ENCODE measurements at places on chromosomes 5 and 9.

- peak; percentile 21 for DNase-seq
Measured at GRCh38 chr5:142690667-142691066, 4.8 kb upstream of the FGF1 start.

DNA sequence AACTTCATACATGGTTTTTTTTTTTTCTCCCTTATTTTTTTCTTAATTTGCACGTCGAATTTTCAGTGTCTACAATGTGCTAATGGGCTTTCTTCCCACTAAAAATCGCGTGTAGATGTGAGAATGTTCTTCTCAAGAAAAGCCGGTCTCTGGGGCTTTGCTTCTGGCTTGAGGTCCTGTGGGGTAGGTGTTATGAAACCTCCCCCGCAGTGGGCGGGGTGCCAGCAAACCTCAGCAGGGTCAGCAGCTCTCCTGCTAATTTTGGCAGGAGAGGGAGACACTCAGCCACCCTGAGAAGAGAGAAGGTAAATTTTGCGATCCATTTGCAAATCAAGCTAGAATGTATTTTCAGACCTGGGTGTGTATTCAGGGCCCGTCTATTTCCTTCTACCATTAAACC is 59.9 kb downstream of the NPR3 start:
- no peak for DNase-seq

- no peak for DNase-seq
Measured at GRCh38 chr5:135184646-135185045, 150.6 kb upstream of the PITX1 start.

GRCh38 chr5:123708074-123708806 is 196.3 kb downstream of the CSNK1G3 start:
- no peak for DNase-seq

GRCh38 chr9:110028271-110028670 is 179.7 kb downstream of the C9orf152 start:
- DNase-seq, result no peak

GRCh38 chr9:76701441-76702039 is 62.7 kb upstream of the PCA3 start:
- no peak for DNase-seq

GRCh38 chr5:132469380-132470009 is 21.1 kb downstream of the IRF1 start:
- DNase-seq, result no peak

DNA sequence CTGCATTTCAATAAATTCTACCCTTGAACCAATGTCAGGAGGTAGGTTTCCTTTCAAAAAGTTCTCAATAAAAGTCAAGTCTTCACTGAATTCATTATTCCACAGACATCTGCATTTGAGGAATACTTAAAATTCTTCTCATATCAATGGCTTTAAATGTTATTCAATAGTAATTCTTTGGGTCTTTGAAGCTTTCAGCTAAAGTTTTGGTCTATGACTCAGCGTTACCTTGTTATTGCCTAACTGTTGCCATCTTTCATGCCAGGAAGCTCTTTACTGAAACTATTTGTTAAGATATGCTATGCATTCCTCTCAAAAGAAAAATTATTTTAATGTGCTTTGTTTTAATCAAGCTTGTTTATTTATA is 170.5 kb downstream of the NNT start:
- DNase-seq, result no peak

DNA sequence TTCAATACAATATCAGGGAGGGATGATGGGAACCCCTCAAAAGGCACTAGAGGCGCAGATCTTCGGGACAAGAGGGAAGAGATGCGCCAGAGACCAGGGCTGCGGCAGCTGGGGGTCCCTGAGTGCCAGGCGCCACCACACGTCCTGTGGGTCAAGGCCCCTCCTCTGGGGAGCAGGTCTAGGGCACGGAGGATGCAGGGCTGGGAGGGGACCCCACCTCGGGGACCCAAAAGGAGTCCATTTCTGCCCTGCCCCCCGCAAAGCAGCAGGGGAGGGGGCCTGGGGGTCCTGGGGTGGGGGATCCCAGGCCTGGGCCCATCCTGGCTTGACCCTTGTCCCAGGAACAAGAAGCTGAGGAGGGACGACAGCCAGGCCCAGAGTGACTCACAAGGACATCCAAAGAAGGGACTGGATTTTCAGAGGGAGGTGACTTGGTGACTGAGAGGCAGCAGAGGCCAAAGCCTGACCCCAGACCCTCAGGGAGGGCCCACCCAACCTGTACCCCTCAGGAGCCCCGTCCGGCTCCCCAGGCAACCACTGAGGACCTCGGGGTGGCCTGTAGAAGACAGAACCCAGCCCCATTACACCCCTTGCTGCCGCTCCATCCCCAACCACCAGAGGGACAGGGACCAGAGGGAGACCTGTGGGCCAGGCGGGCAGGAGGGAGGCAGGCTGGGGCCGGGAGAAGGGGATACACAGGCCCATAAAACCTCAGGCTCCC is 54.2 kb downstream of the LRSAM1 start:
- peak; percentile 89 for DNase-seq

DNA sequence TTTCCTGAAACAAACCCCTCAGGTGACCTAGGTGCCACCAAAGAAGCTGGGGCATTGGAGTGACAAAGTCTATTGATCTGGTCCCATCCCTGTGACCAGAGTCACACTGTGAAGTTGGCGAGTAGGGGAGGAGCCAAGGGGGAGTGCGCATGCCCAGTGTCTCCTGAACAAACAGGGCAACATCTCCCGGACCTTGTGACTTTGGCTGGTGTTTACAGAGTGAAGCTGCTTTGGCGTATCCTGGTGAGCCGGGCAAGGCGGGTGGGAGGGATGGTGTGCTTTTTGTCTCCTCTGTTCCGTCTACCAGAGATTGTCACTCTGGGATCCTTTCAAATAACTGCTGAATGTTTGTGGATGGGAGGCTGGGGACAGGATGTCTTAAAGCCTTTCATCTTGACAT is 204.5 kb downstream of the HSPA4 start:
- DNase-seq, result no peak

GRCh38 chr9:109253637-109254284 is 67.1 kb downstream of the EPB41L4B start:
- DNase-seq, result peak; percentile 42

- DNase-seq, result no peak
Measured at GRCh38 chr9:29796291-29796952, 2223.1 kb upstream of the C9orf72 start.

DNA sequence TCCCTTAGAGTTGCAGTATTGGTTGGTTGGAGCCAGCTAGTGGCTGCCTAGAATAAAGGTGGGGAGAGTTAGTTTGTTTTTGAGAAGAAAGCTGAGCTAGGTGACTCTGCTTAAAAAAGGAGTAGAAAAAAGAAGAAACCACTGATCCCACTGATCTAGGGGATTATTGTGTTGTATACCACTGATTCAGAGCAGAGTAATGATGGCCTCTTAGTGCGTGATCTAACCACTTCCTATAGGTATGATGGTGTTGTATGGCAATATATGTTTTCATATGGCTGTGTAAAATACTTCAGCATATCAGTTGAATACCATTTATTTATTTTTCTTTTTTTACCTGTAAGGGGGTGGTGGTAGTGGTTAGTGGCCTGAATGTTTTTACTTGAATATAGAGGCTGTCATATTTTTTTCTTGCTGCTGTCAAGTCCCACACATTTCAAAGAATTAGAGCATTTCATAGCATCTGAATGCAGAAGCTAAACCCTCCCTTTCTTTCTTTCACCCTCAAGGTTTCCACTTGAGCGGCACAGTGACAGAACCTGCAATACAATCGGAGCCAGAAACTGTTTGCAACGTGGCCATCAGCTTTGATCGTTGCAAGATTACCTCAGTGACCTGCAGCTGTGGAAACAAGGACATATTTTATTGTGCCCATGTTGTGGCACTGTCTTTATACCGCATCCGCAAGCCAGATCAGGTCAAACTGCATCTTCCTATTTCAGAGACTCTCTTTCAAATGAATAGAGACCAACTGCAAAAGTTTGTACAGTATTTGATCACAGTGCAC is 140.3 kb downstream of the ZSWIM6 start:
- no peak for DNase-seq

GRCh38 chr5:32630867-32631491 is 45.6 kb downstream of the SUB1 start:
- no peak for DNase-seq

- peak; percentile 89 for DNase-seq
Measured at GRCh38 chr9:137078701-137079400, 1.5 kb downstream of the UAP1L1 start.

GRCh38 chr5:55035480-55035879 is 11.4 kb downstream of the GZMK start:
- no peak for DNase-seq

DNA sequence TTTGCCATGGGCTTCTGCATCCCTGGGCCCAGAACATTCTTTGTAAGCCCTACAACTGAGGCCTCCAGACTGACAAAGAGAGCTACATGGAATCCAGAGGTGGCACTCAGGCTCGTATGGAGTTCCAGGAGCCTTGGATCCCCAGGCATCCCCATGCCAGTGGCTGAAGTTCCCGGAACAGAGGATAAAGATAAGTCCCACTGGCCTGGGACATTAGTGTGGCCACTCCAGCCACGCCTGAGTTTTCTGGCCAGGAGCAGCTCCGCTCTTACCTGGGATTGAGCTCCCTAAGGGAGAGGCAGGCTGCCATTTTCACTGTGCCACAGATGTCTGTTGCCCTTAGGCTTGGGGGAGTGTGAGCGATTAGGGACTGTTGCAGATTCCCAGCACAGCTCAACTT is 656.3 kb upstream of the FAM174A start:
- DNase-seq, result peak; percentile 42

DNA sequence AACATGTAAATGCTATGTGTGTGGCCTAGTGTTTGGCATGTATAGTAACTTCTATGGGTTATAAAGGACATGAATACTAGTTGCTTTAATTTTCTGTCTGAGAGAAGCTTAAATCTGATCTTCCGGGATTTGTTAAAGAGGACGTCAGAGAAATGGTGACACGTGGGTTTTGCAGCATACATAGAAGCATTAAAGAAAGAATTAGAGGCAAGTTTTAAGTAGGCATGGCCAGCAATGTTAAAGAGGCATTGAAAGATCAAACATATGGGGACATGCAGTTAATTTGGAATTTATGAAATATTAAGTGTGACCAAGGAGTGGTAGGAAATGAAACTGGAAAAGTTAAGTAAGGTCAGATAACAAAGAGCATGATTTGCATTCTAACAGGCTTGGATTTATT is 311.4 kb upstream of the RIOK2 start:
- DNase-seq, result no peak

- no peak for DNase-seq
Measured at GRCh38 chr5:76528547-76529331, 94.5 kb downstream of the F2RL2 start.

- no peak for DNase-seq
Measured at GRCh38 chr5:111999286-111999685, 242.3 kb upstream of the NREP start.

DNA sequence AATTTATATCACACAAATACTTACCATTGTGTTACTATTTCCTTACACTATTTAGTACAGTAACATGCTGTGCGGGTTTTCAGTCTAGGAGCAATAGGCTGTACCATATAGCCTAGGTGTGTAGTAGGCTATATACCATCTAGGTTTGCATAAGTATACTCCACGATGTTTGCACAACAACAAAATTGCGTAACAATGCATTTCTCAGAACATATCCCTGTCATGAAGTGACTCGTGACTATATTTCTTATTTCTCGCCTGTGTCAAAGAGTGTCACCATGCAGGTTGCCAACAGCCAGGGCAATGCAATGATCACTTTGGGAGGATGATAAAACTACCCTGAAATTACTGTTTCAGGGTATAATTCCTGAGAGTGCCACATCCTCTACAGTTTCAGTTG is 65.6 kb upstream of the CD180 start:
- DNase-seq, result no peak

GRCh38 chr5:113201715-113202114 is 225.1 kb downstream of the DCP2 start:
- peak; percentile 49 for DNase-seq

GRCh38 chr9:79263628-79264027 is 308.1 kb upstream of the TLE4 start:
- DNase-seq, result no peak

GRCh38 chr9:6664204-6664680 is 18.7 kb upstream of the GLDC start:
- DNase-seq, result no peak

- DNase-seq, result no peak
Measured at GRCh38 chr5:54320256-54320655, 9.9 kb upstream of the ARL15 start.

- DNase-seq, result peak; percentile 86
Measured at GRCh38 chr9:35553670-35554543, 51.2 kb upstream of the TESK1 start.

GRCh38 chr5:179620703-179621350 is 2.6 kb downstream of the HNRNPH1 start:
- no peak for DNase-seq

GRCh38 chr9:126198854-126199253 is 127.8 kb upstream of the MVB12B start:
- DNase-seq, result no peak

DNA sequence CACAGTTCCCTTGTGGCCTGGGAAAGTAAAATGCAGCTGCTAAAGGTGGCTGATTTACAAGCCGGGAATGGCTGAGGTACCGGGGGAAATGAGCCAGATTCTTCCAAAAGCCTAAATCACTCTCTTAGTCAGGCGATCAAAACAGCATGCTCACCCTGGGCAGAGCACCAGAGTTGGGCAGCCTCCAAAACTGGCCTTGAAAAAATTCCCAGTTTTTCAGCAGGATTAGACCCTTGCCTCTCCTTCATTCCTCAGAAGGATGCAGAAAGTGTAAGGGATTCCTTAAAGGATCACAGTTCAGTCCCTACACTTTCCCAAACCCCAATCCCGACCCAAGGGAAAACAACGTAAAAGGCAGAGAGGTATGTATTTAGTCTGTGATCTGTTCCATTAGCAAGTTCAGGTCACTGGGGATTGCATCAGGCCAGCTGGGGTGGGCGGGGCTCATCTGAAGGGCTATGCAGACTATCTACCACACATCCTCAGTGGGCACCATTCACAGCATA is 16.9 kb downstream of the TMEM174 start:
- DNase-seq, result peak; percentile 70

- no peak for DNase-seq
Measured at GRCh38 chr9:71781391-71781790, 13.1 kb upstream of the CEMIP2 start.

DNA sequence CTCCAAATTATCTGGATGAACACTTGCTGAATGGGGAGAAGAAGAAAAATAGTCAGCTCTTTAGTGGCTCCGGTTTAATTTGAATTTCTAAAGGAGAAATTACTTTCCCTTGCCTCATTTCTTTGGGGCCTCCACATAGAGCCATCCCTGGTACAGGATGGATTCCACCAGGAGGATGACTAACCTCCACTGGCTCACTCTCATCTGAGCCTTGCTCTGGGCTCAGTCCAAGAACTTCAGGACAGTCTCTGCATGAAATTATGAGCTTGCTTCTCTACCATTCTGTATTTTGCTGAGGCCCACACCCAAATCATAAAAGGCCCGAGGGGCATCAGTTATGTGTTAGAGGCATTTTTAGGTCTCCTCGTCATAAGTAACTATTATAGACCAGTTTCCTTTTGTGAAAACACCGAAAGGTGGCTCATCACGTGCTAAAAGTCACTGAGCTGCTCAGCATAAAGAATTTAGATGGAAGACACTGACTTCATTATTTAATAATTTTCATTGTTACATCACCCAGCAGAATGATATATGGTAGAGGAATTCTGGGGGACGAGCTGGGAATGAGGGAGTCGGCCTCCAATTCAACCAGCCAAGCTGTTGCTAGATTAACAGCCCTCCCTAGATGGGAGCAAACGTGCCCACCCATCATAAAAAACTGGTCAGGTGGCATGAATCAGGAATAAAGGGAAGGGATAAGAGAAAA is 222.1 kb downstream of the TARS1 start:
- no peak for DNase-seq

Measured in endodermal cell (in vitro differentiated cells).